Thyroid gland (tissue), 4 donors: ENCODE measurements at places on chromosomes 5 and 9.
A peak's percentile ranks its signal among the peaks of the same experiment; 100 is the strongest.

- DNase-seq: no peak
Observed at GRCh38 chr5:58060996-58061395, 398.9 kb downstream of the PLK2 start.

- no peak for DNase-seq
Observed at GRCh38 chr5:32572778-32573480, 12.4 kb upstream of the SUB1 start.

- no peak for DNase-seq
Observed at GRCh38 chr5:11166923-11167322, 405.9 kb upstream of the DAP start.

- DNase-seq: no peak
Observed at GRCh38 chr5:35151146-35151920, 79.0 kb downstream of the PRLR start.

- DNase-seq: no peak
Observed at GRCh38 chr9:22863106-22863505, 416.5 kb downstream of the DMRTA1 start.

DNA sequence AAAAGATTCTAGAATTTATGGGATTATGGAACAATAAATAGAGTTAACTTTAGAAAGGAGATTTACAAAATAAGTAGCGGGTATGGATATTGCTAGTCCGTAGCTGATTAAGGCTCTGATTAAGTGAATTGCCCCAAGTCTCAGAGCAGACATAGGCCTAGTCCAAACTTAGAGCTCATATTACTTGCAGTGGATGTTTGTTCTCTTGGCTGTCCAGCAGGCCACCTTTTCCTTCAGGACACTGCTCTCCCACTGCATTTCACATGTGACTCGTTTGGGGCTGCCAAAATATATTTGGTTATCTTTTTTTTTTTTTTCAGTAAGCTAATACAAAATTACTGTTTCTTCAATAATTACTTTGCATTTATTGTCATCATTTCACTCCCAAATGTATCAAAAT lies 76.6 kb downstream of the ARRDC3 start:
- no peak for DNase-seq

GRCh38 chr5:1974081-1974480 lies 91.4 kb upstream of the IRX4 start:
- no peak for DNase-seq

GRCh38 chr9:101226161-101226560 lies 158.6 kb downstream of the BAAT start:
- no peak for DNase-seq

DNA sequence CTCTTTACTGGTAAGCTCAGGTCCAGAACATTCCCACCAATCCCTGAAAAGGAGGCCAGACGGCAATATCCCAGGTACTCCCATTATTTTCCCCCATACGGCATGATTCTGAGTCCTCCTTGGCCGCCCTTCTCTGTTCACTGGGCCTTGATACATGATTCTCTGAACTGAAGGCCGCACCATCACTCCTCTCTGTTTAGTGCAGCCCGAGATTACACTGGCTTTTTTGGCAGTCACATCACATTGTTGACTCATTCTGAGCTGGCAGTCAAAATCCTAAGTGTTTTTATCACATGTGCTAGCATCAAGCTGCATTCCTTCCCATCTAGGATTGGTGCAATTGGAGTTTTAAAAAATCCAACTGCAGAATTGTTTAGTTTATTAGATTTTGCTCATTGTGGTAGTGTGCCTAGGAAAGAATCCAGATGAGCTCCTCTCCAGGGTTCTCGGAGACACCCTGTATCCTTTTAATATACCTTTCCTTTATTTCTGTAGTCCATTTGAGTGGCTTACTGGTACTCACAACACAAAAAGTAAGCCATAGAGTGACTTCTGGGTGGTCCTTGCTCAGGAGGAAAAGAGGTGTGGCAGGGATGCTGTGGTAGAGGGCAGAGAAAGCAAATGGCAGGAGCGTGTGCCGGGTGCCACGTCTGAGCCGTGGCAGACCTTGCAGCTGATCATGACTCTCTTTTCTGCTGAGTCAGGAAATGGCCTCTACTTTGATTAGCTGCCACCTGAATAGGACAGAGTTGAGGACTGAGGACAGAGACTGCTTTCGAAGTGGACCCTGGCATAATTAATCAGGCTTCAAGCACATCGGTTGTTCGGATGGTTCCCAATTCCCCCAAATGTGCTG lies 121.1 kb upstream of the IL12B start:
- DNase-seq: peak; percentile 64

- DNase-seq: no peak
Observed at GRCh38 chr5:31819926-31820516, 181.1 kb downstream of the PDZD2 start.

GRCh38 chr9:130138791-130139190 lies 33.4 kb upstream of the NCS1 start:
- DNase-seq: peak; percentile 92
